K562 (cell line): ENCODE measurements at places on chromosomes 12 and 14. TPM values are rescaled to one million over a fixed set of nuclear protein-coding genes. Genes with fewer than 3 reads are reported as not detected.

GRCh38 chr14:53355581-53356112 lies 202.5 kb upstream of the DDHD1 start:
- no peaks in the 10 kb centered on the region for H3K27me3 ChIP-seq
- H3K36me3 ChIP-seq = no peaks in the 10 kb centered on the region
- no peak for DNase-seq
- H3K4me3 ChIP-seq = no peak overlapping the region

- H3K27ac ChIP-seq = peak overlapping the region; percentile 42; the same call in 2 of the 3 replicates
- DNase-seq = no peak
- H3K36me3 ChIP-seq = peaks cover 28% of the 10 kb centered on the region; the same call in 2 of the 3 replicates
- no peak overlapping the region for H3K4me3 ChIP-seq
- peaks cover 4% of the 10 kb centered on the region for H3K4me1 ChIP-seq
These were observed 96.7 kb downstream of the RFLNA start for GRCh38 chr12:124391340-124392261.

GRCh38 chr14:102508774-102509745 lies 516 bp downstream of the ANKRD9 start:
- peaks cover 15% of the 10 kb centered on the region for H3K4me1 ChIP-seq
- peak overlapping the region; percentile 93 for H3K27ac ChIP-seq
- H3K36me3 ChIP-seq = peaks cover 20% of the 10 kb centered on the region; the same call in 2 of the 3 replicates
- H3K4me3 ChIP-seq = peak overlapping the region; percentile 68

DNA sequence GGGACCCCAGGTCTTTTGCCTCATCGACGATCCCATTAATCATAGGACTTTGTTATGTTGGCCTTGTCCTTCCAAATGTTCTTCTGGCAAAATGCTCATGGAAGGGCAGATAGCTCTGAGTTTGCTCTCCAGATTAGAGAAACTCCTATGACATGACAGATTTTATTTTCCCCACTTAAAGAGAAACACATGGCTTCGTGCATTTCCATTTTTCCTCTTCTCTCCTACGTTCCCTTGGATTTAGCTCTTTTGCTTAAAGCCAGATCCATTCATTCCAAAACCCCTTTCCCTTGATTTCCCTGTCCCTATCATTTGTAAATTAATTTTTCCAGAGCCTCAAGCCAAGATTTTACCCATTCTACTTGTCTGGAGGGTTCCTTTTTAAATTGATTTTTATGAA lies 2.9 kb downstream of the PRIMA1 start:
- DNase-seq = no peak
- H3K27me3 ChIP-seq = peaks cover 14% of the 10 kb centered on the region; the same call in 1 of the 2 replicates
- H3K27ac ChIP-seq = no peak overlapping the region
- no peaks in the 10 kb centered on the region for H3K36me3 ChIP-seq

DNA sequence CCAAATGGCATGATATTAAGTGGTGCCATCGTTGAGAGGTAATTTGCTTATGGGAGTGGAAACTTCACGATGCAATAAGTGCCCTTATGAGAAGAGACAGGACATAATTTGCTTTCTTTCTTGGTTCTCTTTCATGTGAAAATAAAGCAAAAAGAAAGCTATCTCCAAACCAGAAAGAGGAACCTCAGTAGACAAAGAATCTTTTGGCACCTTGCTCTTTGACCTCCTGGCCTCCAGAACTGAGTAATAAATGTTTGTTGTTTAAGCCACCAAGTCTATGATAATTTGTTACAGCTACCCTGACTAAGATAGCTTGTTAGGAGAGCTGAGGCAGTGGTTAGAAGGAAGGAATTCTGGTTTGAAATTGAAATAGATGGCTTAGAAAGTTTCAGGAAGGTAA lies 39.6 kb downstream of the CCER1 start:
- DNase-seq = no peak
- H3K4me1 ChIP-seq = no peaks in the 10 kb centered on the region
- H3K4me3 ChIP-seq = no peak overlapping the region
- no peaks in the 10 kb centered on the region for H3K27me3 ChIP-seq
- H3K36me3 ChIP-seq = no peaks in the 10 kb centered on the region
- H3K27ac ChIP-seq = no peak overlapping the region

GRCh38 chr12:90010089-90010488 lies 301.5 kb upstream of the ATP2B1 start:
- no peaks in the 10 kb centered on the region for H3K36me3 ChIP-seq
- H3K27me3 ChIP-seq = no peaks in the 10 kb centered on the region
- no peak overlapping the region for H3K4me3 ChIP-seq
- H3K4me1 ChIP-seq = no peaks in the 10 kb centered on the region

GRCh38 chr12:14795028-14795448 lies 8.2 kb downstream of the WBP11 start:
- peaks cover 90% of the 10 kb centered on the region for H3K36me3 ChIP-seq
- H3K4me1 ChIP-seq = no peaks in the 10 kb centered on the region
- no peak for DNase-seq

DNA sequence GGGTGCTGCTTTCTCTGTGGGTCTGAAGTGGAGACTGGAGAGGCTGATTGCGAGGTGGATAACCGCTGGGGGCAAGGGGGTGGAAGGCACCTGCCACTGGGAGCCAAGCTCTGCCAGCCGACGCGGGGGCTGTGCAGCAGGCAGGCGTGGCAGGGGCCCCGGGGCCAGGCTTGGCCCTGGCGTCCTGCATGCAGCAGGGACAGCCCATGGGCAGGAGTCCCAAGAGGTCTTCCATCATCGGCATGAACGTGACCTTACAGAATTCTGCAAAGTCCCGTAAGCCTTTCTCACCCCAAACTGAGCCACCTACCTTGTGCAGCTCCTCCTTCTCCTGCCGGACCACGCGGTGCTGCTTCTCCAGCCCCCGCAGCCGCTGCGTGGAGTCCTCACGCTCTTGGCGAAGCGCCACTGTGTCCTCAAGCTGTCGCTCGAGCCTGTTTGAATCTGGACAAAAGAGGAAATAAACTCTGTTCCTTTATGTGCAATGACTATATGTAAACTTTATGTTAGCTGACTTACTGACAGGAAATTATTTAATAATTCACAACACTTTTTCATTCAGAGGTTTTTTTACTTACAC lies 51.3 kb downstream of the AMN start:
- H3K27me3 ChIP-seq = no peaks in the 10 kb centered on the region
- peaks cover 51% of the 10 kb centered on the region; the same call in 2 of the 3 replicates for H3K36me3 ChIP-seq
- no peak overlapping the region for H3K4me3 ChIP-seq
- DNase-seq = no peak
- no peak overlapping the region for H3K27ac ChIP-seq
- H3K4me1 ChIP-seq = peaks cover 6% of the 10 kb centered on the region; the same call in 1 of the 2 replicates

GRCh38 chr14:53701108-53701875 lies 255.3 kb downstream of the BMP4 start:
- H3K27me3 ChIP-seq = no peaks in the 10 kb centered on the region
- no peak overlapping the region for H3K4me3 ChIP-seq
- no peaks in the 10 kb centered on the region for H3K36me3 ChIP-seq

DNA sequence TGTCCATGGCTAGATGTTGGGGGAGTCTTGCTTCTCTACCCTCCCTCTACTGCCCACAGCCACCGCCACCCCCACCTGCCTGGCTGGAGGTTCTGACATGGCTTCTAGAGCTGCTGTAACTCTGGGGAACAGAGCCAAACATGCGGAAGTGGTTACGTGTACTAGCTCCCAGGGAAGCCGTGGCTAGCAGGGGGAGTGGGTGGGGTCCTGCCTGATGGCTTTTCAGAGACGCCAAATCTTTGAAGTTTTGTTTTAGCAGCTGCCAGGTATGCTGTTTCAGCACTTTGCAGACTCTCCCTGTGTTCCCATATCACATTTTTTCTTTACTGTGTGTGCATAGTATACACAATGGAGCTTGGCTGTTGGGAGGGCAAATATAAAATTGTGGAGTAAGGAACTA lies 150.3 kb downstream of the TGFB3 start:
- no peaks in the 10 kb centered on the region for H3K27me3 ChIP-seq
- no peak overlapping the region for H3K4me3 ChIP-seq
- H3K4me1 ChIP-seq = peaks cover 11% of the 10 kb centered on the region
- peak; percentile 50 for DNase-seq

GRCh38 chr14:49999146-49999761 lies 106.4 kb downstream of the ARF6 start:
- H3K36me3 ChIP-seq = no peaks in the 10 kb centered on the region
- H3K27ac ChIP-seq = no peak overlapping the region

DNA sequence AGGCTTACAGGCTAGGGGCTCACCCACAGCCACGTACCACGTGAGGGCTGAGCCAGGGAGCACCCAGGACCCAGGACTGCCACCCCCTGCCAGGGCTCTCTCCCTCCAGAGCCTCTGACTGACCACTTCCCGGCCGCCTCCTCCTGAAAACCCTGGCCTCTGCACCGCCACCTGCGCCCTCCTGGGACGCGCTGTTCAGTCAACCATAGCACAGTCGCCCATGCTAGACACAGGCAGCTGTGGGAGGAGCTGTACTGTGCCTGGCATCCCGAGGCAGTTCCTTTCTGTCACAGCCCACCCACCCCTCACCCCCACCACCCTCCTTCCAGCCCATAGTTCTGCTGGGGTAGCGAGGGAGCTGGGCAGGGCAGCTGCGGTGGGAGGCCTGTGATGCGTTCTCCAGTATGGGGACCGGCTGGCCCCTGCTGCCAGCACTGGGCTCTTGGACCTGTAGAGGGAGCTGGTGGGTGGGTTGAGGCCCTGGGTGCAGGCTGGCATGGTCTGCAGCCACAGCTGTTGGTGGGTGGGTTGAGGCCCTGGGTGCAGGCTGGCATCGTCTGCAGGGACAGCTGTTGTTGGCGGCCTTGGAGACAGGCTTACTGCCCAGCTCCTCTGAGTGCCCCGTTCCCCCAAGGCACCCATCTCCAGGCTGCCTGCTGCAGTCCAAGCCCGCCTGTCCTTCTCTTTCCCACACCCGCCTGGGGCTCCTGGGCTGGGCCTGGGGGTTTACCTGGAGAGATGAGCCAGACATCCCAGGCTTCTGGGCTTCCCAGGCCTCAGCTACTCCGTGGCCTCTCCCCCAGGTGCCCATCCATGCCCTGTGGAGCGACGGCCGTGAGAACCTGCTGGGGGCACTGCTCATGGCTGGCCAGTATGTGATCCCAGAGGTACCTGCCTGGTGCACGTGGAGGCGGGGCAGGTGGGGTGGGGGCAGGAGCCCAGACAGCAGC lies 11.5 kb downstream of the ASPG start:
- H3K36me3 ChIP-seq = no peaks in the 10 kb centered on the region
- no peaks in the 10 kb centered on the region; the same call in 1 of the 2 replicates for H3K27me3 ChIP-seq
- H3K27ac ChIP-seq = no peak overlapping the region
- H3K4me1 ChIP-seq = no peaks in the 10 kb centered on the region

DNA sequence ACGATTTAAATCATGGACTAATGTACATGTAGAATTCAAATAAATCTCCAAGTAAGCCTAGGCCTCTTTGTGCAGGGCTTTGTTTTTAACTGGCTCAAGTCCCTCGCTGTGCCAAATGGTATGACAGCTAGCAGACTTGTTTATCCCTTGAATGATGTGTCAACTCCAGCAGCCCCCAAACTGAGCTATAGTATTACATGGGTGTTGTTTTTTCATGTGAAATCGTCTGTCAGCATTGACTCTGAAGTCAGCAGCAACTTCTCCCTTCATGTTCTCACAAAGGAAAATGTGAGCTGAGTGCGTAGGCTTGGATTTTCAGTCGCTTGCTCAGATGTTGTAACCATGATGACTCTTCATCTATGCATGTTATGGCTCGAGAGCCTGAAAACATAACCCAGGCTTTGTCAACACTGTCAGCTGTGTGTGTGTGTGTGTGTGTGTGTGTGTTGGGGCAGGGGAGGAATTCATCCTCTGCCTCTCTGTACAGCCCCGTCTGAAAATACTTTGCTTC lies 73.3 kb downstream of the PTHLH start:
- H3K27ac ChIP-seq = no peak overlapping the region
- no peaks in the 10 kb centered on the region for H3K4me1 ChIP-seq

DNA sequence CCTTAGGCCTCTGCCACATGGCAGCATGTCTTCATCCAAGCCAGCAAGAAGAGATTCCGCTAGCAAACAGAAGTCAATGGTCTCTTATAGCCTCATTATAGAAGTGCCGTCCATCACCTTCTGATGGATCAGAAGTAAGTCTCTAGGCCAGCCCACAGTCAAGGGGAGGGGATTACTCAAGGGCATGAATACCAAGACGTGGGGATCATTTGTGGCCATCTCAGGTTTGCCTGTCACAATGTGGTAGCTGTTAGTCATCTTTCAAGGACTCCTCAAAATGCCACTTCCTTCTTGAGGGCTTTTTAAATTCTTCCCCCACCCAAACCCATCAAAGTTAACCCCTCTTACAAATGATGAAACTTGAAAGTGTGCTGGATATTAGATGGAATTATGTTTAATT lies 8.1 kb upstream of the ADCY6 start:
- H3K36me3 ChIP-seq = no peaks in the 10 kb centered on the region
- no peak overlapping the region for H3K27ac ChIP-seq
- H3K4me3 ChIP-seq = no peak overlapping the region
- peaks cover 7% of the 10 kb centered on the region; the same call in 2 of the 3 replicates for H3K27me3 ChIP-seq

GRCh38 chr14:34075042-34075744 lies 124.3 kb upstream of the EGLN3 start:
- H3K4me1 ChIP-seq = peaks cover 8% of the 10 kb centered on the region; the same call in 2 of the 3 replicates
- H3K4me3 ChIP-seq = no peak overlapping the region
- H3K36me3 ChIP-seq = no peaks in the 10 kb centered on the region
- H3K27me3 ChIP-seq = no peaks in the 10 kb centered on the region

GRCh38 chr12:107522692-107523477 lies 162.7 kb upstream of the PWP1 start:
- DNase-seq = peak; percentile 52
- H3K4me1 ChIP-seq = no peaks in the 10 kb centered on the region
- H3K36me3 ChIP-seq = no peaks in the 10 kb centered on the region
- H3K27me3 ChIP-seq = peaks cover 5% of the 10 kb centered on the region
- H3K4me3 ChIP-seq = no peak overlapping the region
- H3K27ac ChIP-seq = no peak overlapping the region

GRCh38 chr12:4780641-4781611 lies 60.7 kb downstream of the GALNT8 start:
- DNase-seq = no peak
- H3K4me1 ChIP-seq = no peaks in the 10 kb centered on the region
- no peaks in the 10 kb centered on the region for H3K27me3 ChIP-seq
- no peak overlapping the region for H3K4me3 ChIP-seq

GRCh38 chr12:57280211-57281062 lies 29.4 kb upstream of the STAC3 start:
- peak overlapping the region; percentile 9; the same call in 1 of the 2 replicates for H3K4me3 ChIP-seq
- DNase-seq = peak; percentile 72
- H3K27me3 ChIP-seq = no peaks in the 10 kb centered on the region
- H3K4me1 ChIP-seq = no peaks in the 10 kb centered on the region; the same call in 1 of the 2 replicates
- peaks cover 35% of the 10 kb centered on the region; the same call in 2 of the 3 replicates for H3K36me3 ChIP-seq

DNA sequence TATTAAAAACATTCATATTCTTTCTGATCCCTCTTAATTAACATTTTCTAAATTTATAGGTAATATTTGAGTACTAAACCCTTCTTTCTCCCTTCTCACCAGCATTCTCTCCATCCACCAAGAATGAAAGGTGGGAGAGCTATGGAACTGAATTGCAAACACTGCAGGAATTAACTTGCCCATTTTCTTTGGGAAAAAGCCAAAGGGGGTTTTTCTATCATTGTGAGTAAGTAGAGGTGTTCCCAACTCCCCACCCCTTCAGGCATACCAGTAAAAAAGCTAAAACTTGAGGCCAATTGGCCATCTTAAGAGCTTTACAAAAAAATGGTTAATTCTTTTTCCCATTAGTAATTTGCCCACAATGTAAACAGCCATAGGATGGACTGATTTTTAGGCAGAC lies 23.7 kb downstream of the PCNX1 start:
- no peak overlapping the region for H3K27ac ChIP-seq
- no peaks in the 10 kb centered on the region for H3K4me1 ChIP-seq
- no peak for DNase-seq
- no peak overlapping the region for H3K4me3 ChIP-seq
- H3K27me3 ChIP-seq = no peaks in the 10 kb centered on the region; the same call in 1 of the 2 replicates

The SMIM41 gene
- total RNA-seq = not detected in 2 replicates

The VWF gene
- 0.40 and 0.53 TPM in 2 replicates for total RNA-seq

The AJUBA gene
- 2.9 and 4.3 TPM in 2 replicates for total RNA-seq

The ANKRD33 gene
- 0.20 TPM in 1 of 2 replicates, not detected in the other for total RNA-seq

The CLMN gene
- 0.09 and 0.18 TPM in 2 replicates for total RNA-seq

The COCH gene
- total RNA-seq = 64.0 and 65.7 TPM in 2 replicates

The SLCO1B1 gene
- not detected in 2 replicates for total RNA-seq

The CLEC4C gene
- not detected in 2 replicates for total RNA-seq

The L3HYPDH gene
- 19.0 and 20.6 TPM in 2 replicates for total RNA-seq
